A673 (cell line): ENCODE measurements at places on chromosomes 7 and 10. TPM values are rescaled to one million over a fixed set of nuclear protein-coding genes. Genes with fewer than 3 reads are reported as not detected.

Gene SPDYE8
- not detected in 2 replicates for total RNA-seq

Gene PNLIP
- not detected in 2 replicates for total RNA-seq

Gene SUN3
- total RNA-seq, result not detected in 2 replicates

Gene CDC14C
- total RNA-seq, result not detected in 2 replicates

Gene GPR15LG
- not detected in 2 replicates for total RNA-seq

Gene NRCAM
- total RNA-seq, result 43.4 and 45.7 TPM in 2 replicates

Gene HOXA3
- total RNA-seq, result not detected in 2 replicates

Gene NKX6-2
- total RNA-seq, result not detected in 2 replicates

Gene PAPOLB
- 0.17 TPM in 2 replicates for total RNA-seq

Gene CHAT
- total RNA-seq, result 0.24 and 0.56 TPM in 2 replicates

Gene GIMAP1
- not detected in 2 replicates for total RNA-seq

Gene ECHS1
- 96.3 and 101 TPM in 2 replicates for total RNA-seq

Gene STAG3
- total RNA-seq, result 1.2 and 2.4 TPM in 2 replicates

Gene TAS2R5
- 0.43 and 0.72 TPM in 2 replicates for total RNA-seq

Gene CEP55
- total RNA-seq, result 67.9 and 68.5 TPM in 2 replicates

Gene TMEM140
- not detected in 2 replicates for total RNA-seq

Gene HOXA1
- total RNA-seq, result not detected in 2 replicates

Gene HOXA7
- 0.56 and 1.5 TPM in 2 replicates for total RNA-seq

Gene ADGRA1
- 0.82 and 0.87 TPM in 2 replicates for total RNA-seq

Gene ABCC2
- total RNA-seq, result 1.1 and 1.3 TPM in 2 replicates

Gene HOXA4
- not detected in 2 replicates for total RNA-seq

Gene ANKRD61
- total RNA-seq, result 0.98 and 1.1 TPM in 2 replicates

Gene MASTL
- total RNA-seq, result 44.4 and 44.9 TPM in 2 replicates

Gene DOCK1
- 30.7 and 37.3 TPM in 2 replicates for total RNA-seq

Gene HDAC9
- total RNA-seq, result 28.3 and 31.9 TPM in 2 replicates

Gene CTNNA3
- total RNA-seq, result not detected in 2 replicates

Gene CFAP43
- total RNA-seq, result 0.13 and 0.35 TPM in 2 replicates

Gene CYP3A4
- not detected in 2 replicates for total RNA-seq
